ENCODE measurements at places on chromosomes 7 and 10.
A peak's percentile ranks its signal among the peaks of the same experiment; 100 is the strongest.

GRCh38 chr7:68684996-68685395 lies 913.3 kb upstream of the AUTS2 start:
- no peak for DNase-seq

DNA sequence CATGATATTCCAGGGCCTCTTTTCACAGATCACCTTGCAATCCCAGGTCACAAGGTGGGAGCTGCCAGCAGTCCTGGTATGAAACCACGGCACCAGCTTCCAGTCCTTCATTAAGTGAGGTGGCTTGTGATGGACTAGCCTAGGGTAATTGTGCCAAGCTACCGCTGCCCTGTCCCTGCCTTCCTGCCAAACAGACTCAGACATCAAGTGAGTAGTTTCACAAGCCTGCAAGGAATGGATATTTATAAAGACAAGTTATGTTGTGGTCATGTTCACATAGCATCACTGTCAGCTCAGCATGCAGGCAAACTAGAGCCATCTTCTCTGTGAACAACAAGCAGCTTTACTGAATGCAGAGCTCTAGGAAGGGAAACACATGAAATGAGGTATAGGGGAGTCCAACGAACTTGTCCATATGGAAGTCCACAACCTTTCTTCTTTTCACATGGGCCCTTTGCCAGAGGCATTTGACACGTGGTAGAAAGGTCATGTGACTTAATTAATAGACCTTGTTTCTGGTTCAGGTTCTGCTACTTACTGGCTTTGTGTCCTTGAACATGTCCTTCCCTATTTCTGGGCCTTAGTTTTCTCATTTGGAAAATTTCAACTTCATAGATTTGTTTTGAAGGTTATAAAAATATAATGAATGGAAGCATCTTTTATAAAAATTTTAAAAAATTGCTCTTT lies 1061.2 kb downstream of the KCNMA1 start:
- DNase-seq = no peak

DNA sequence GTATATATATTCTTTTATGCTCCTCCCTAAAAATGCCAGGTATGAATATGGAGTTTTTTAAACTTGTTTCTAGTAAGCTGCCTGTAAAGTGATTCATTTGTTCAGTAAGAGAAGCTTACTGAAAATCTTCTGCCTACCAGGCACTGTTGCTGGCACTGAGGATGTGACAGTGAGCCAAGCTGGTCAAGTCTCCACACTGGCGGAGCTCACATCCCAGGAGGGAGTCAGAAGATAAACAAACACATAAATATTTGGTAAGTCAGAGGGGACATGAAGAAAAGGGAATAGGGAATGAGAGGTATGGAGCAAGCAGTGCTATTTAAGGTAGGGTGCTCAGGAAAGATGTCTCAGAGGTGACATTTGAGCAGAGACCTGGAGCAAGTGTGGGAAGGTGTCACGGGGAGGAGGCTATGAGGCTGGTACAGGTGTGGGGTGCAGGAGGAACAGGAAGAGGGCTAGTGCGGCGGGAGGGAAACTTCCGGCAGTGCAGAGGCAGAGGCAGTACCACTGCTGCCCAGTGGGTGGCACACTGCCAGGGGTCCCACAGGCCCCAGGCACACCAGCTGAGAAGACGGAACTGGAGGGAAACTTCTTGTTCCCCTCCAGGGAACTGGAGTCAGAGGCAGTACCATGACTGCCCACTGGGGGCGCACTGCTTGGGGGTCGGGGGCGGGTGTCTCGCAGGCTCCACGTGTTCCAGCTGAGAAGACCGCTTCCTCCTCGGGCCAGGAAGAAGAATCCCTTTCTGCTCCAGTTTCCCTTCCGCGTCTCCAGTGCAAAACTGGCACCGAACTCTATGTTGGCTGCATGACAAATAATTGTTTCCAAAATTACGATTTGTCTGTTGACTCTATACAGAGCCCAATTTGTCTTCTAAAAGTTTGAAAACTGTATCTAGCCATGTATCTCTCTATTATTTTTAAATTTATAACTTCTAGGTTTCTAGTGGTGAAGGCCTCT lies 161.0 kb downstream of the TEX36 start:
- no peak for DNase-seq

DNA sequence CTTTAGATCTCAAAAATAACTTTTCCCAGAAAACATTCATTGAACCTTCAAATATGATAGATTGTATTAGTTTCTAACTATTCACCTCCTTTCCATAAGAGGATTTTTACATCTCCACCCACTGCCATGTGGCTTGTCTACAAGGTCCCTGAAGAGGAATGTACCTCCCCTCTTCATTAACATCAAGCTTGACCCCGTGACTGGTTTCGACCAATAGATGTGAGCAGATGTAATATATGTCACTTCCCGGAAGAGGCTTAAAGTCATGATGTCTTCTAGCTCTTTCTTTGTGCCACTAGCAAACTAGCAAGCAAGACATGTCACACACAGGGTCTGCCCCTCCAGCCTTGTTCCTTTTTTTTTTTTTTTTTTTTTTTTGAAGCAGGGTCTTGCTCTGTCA lies 6.9 kb downstream of the BAZ1B start:
- DNase-seq = no peak

DNA sequence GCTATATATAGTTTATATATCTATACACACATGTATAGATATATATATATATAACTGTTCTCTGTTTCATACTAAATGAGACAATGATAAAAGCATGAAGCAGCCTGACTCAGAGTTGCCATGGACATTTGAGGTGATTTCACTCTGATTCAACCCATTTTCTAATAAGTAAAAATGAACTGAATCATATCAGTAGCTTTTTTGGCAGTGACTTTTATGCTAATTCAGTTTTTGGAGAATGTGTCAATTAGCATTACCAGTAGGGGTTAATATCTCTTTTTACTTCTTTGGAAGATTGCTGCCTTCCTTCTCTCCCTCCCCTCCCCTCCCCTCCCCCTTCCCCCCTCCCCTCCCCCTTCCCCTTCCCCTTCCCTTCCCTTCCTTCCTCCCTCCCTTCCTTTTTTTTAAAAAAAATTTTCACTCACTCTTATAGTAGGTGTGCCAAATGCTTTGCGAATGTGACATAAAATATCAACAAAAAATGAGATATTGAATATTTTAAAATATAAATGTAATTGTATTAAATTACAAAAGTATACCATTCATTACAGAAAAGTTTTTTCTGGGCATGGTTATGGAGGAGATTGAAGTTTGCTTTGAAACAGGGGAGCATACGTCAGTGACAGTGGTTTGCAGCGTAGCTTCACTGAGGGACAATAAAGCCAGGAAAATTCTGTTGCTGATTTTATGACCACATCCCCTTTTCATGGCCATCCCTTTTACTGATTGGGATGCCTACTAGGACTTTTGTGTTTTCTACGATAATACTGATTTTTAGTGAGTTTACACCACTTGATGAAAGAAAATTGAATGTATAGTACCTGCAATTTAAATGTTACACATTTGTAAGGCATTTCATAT lies 64.0 kb upstream of the KLF6 start:
- DNase-seq = no peak

DNA sequence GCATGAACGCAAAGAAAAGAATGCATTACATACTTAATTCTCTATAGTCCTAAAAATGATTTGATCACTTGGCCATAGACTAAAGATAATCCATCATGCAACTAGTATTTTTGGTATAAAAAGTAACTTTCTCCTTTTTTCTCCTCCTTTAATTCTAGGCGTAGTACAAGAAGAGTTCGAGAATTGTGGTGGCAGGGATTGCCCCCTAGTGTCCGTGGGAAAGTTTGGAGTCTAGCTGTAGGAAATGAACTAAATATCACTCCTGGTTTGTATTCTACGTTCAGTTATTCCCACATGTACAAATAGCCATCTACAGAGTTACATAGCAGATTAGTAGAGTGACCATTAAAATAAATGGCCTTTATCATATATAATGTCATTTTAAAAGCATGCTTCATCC lies 45.5 kb upstream of the HELLS start:
- no peak for DNase-seq

- DNase-seq = no peak
These were observed 545.8 kb upstream of the NRP1 start for GRCh38 chr10:33880291-33880690.

- no peak for DNase-seq
These were observed 2.2 kb downstream of the NPM3 start for GRCh38 chr10:101780818-101781654.

- no peak for DNase-seq
These were observed 177.9 kb downstream of the TNS3 start for GRCh38 chr7:47404010-47404409.

- no peak for DNase-seq
These were observed 44.7 kb downstream of the ELFN1 start for GRCh38 chr7:1714583-1715330.

- DNase-seq = no peak
These were observed 30.9 kb downstream of the LAMB1 start for GRCh38 chr7:107972075-107972482.

DNA sequence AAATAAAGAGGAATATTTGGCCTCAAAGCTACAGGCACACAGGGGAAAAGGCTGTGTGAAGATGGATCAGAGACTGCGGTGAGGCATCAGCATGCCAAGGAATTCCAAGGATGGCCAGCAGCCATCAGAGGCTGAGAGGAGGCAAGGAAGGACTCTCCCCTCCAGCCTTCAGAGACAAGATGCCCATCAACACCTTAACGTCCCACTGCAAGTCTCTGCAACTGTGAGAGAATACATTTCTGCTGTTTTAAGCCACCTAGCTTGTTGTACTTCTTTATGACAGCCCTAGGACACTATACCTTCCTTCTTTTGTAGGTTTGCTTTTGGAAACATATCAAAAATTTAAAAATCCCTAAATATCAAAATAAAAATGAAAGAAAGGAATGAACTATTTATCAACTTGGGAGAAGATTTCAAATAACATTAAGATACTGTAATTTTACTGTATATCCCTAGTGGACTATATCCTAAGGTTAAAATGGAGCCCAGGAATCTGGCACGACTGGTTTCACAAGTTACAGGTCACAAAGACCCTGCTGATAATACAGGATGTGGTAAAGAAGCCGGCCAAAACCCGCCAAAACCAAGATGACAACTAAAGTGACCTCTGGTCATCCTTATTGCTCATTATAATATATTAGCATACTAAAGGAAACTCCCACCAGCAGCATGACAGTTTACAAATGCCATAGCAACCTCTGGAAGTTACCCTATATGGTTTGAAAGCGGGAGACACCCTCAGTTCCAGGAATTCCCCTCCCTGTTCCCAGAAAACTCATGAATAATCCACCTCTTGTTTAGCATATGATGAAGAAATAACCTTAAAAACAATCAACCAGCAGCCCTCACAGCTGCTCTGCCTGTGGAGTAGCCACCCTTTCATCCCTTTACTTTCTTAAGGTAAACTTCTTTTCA lies 185.2 kb downstream of the AVL9 start:
- DNase-seq = peak; percentile 33

- DNase-seq = no peak
These were observed 236.7 kb upstream of the TCERG1L start for GRCh38 chr10:131548176-131548575.

DNA sequence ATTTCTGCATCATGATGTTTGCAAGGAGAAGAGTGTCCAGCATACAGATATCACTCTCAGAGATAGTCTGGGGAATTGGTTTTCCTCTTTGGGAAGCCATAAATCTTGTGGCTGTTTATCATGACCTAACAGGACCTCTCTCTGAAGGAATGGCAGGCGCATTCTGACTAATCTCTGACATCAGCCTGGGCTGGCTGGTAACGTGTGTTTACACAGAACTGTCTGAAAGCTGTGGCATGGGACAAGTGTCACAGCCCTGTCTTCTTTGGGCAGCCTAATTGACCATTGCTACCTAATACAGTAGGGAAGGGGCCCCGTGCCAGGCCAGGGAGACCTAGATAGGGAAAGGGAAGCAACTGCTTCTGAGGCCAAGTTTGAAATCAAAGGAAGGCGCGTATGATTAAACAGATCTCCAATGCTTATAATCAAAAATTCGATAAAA lies 73.9 kb upstream of the CABCOCO1 start:
- DNase-seq = no peak

GRCh38 chr7:70805360-70805759 lies 326.6 kb upstream of the GALNT17 start:
- no peak for DNase-seq

- no peak for DNase-seq
These were observed 45.4 kb downstream of the NT5C2 start for GRCh38 chr10:103147645-103148044.

DNA sequence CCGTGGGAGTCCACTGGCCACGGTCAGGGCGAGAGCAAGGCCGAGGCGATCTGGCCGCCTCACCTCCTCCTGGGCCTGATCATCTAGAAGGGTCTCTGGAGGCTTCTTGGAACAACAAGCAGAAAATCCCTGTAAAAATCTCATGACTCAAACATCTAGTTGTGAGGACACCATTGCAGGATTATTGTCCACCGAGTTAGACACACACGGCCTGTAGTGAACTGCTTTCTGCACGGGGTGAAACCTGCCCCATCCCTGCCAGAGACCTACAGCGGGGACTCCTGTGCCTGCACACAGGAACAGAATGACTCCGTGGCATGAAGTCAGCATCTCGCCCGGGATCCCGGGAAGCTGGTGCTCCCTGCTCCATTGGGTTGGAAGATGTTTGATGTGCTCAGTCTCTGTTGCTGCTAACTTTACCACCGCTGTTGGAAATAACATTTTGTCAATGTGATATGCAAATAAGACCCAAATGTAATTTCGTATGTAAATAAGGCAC lies 267.0 kb upstream of the TCERG1L start:
- DNase-seq = no peak

- DNase-seq = no peak
These were observed 448.9 kb upstream of the ETV1 start for GRCh38 chr7:14438366-14438765.

GRCh38 chr10:119026301-119027110 lies 3.0 kb upstream of the NANOS1 start:
- DNase-seq = no peak
